Fibroblast of the conjunctiva (primary cell): ENCODE measurements at places on chromosomes 2 and 18.

DNA sequence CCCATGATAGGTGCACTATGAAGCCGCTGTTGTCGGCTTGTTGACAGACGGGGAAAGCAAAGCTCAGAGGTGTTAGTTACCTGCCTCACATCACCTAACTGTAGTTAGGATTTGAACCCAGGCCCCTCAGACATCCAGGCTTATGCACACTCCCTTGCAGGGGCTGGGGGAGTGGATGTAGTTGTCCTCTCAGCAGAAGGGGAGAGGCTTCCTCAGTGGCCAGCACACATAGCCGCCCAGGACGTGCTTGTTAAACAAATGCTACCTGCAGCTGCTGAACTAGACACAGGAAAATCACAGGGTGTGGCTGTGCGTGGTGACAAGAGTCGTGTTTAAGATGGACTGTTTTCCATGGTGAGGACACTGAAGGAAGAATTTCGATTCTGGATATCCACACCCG is 39.2 kb downstream of the GREB1 start:
- no peak for DNase-seq

DNA sequence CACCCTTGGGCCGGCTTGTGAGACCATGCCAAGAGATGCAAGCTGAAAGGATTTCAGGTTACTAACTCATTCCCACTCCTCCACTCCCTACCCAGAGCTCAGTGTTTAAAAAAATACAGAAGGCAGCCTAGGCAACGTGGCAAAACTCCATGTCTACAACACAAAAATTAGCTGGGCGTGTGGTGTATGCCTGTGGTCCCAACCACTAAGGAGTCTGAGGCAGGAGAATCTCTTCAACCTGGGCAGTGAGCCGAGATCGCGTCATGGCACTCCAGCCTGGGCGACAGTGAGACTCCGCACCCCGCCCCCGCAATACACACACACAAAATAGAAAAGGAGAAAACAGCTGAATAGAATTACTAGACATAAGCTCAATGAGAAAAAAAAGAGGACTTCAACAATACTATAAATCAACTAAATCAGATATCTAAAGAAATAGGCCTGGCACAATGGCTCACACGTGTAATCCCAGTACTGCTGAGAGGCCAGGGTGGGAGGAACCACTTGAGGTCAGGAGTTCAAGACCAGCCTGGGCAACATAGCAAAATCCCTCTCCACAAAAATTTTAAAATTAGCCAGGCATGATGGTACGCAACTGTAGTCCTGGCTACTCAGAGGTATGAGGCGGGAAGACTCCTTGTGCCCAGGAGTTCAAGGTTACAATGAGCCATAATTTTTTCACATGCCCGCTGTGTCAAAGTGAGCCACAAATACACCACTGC is 10.1 kb downstream of the IWS1 start:
- peak; percentile 66 for DNase-seq

- peak; percentile 94 for DNase-seq
Observed at GRCh38 chr18:394987-395362, 105.5 kb downstream of the COLEC12 start.

GRCh38 chr2:41180387-41180786 is 728.5 kb upstream of the SLC8A1 start:
- no peak for DNase-seq

GRCh38 chr18:41751652-41752051 is 203.4 kb upstream of the PIK3C3 start:
- no peak for DNase-seq

DNA sequence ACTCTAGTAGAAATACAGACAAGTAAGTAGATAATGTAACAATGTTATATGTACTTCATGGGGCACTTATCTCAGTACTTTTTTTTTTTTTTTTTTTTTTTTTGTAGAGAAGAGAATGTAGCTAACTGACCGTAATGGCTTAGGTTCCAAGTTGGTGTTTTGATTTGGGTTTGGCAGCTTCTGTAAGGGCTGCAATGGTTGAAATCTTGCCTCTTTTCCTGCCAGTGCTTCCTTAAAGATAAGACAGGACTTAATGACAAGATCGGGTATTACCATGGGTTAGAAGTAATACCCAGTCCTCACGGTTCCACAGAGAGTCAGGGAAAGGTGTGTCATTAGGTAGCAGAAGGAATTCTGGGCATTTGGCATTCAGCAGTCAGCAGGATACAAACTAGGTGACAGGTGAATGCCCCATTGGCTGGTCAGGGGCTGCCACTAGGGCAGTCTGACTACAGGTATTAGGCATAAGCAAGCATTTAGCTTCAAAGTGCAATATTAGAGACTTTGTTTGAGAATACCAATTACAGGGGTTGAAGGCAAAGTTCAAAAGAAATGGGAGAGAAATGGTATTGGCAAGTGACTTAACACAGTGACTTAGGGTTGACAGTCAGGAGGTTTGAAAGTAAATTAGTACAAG is 189.4 kb upstream of the RND3 start:
- no peak for DNase-seq

- DNase-seq = no peak
Observed at GRCh38 chr2:213688133-213688532, 403.9 kb downstream of the SPAG16 start.

DNA sequence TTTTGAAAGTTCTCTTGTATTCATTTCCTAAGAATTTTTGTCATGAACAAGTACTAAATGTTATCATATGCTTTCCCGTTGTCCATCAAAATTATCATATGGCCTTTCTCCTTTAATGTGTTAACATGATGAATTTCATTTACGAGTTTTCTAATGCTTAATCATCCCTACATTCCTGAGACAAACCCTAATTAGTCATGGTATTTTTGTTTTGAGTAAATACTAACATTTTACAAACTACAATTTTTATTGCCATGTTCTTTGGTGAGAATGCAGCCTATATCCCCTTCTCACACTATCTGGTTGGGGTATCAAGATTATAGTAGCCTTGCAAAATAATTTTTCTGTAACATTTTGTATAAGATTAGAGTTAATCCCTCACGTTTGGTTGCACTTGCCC is 14.5 kb downstream of the SMAD2 start:
- no peak for DNase-seq

DNA sequence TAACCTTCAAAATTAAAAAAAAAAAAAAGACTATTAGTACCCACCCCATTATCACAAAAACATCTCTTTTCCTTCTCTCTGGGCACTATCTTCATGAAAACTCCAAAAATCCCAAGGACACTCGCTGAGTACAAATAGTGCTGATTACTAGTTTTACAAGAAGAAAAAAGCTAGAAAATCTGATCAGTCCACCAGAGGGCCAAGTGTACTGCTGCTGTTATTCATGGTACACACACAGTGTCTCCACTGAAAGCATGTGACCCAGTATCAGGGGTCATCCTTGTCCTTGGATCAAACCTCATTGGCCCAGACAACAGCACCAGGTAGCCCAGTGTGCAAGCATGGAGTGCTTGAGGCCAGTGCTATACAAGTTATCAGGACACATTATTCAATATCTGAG is 382.7 kb upstream of the KLHL29 start:
- DNase-seq = no peak

DNA sequence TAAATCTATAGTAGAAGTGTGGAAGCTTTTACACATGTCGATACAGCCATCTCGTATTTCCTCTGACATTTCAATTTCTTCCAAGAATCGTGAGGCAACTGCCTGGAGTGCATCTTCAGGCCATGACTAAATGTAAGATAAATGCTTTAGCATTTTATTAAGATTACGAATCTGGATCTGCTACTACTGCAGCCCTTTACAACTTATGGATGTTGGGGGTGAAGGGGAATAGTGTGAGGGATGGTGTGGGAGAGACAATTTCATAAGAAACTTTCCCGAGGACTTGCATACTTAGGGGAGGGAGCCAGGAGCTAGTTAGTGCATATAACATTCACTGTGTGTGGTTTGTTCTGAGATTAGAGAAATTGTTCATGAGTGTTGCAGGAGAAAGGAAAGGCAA is 204.8 kb downstream of the SLC39A10 start:
- no peak for DNase-seq

GRCh38 chr2:15226661-15227060 is 334.5 kb downstream of the NBAS start:
- no peak for DNase-seq

DNA sequence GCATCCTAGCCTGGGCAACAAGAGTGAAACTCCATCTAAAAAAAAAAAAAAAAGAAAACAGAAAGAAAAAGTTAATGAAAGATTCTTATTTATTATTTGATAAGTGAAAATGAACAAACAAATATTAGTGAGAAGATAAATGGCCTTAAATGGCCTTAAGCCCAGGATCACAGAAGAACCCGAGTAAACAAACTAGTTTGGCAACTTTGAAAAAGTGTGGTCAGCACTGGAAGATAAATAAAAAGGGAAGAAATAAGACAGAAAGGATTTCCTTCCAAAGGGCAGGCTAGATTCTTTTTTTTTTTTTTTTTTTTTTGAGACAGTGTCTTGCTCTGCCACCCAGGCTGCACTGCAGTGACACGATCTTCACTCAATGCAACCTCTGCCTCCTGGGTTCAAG is 692.4 kb downstream of the CPS1 start:
- no peak for DNase-seq

GRCh38 chr18:11664286-11664685 is 24.8 kb upstream of the GNAL start:
- DNase-seq = no peak

GRCh38 chr18:58671632-58672564 is 633 bp downstream of the MALT1 start:
- DNase-seq = no peak

- DNase-seq = no peak
Observed at GRCh38 chr2:123530004-123530403, 495.1 kb upstream of the CNTNAP5 start.

GRCh38 chr2:164061129-164061746 is 325.4 kb upstream of the FIGN start:
- DNase-seq = peak; percentile 13

DNA sequence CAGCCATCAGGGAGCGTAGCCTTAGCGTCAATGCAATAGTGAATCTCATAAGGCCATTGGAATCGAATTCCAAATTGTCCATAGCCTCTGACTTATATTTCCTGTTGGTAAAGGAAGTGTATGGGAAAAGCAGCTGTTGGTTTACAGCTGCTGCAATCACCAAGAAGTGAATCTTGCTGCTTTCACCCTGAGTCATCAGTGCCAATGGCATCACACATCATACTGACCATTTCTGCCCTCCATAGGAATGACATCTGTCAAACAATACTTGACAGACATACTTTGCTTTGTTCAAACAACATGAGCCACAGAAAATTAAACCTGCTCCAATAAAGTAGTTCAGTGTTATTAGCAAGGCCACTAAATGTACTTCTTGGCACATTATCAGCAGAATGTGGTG is 111.2 kb upstream of the KLHL29 start:
- no peak for DNase-seq

- no peak for DNase-seq
Observed at GRCh38 chr2:193583638-193584400, 1389.1 kb upstream of the TMEFF2 start.

- no peak for DNase-seq
Observed at GRCh38 chr2:15389326-15389700, 171.8 kb downstream of the NBAS start.

DNA sequence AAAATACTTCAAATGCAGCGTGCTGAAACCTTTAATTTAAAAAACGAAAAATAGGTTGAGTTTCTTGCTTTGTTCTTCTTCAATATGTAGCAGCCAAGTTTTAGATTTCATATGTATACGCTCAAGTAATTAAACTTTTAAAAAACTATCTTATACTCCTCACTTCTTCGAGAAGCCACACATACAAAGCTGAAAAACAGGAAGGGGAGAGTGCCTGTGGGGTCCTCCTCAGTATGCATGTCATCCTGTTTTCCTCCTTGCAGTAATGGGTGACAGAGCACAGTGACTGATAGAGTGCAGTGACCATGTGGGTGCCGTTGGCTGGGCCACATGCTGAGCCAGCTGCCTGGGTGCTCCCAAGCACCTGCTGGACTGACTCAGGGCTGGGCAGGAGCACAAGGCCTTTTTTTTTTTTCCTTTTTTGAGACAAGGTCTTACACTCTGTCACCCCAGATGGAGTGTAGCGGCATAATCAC is 33.3 kb downstream of the UXS1 start:
- DNase-seq = no peak

DNA sequence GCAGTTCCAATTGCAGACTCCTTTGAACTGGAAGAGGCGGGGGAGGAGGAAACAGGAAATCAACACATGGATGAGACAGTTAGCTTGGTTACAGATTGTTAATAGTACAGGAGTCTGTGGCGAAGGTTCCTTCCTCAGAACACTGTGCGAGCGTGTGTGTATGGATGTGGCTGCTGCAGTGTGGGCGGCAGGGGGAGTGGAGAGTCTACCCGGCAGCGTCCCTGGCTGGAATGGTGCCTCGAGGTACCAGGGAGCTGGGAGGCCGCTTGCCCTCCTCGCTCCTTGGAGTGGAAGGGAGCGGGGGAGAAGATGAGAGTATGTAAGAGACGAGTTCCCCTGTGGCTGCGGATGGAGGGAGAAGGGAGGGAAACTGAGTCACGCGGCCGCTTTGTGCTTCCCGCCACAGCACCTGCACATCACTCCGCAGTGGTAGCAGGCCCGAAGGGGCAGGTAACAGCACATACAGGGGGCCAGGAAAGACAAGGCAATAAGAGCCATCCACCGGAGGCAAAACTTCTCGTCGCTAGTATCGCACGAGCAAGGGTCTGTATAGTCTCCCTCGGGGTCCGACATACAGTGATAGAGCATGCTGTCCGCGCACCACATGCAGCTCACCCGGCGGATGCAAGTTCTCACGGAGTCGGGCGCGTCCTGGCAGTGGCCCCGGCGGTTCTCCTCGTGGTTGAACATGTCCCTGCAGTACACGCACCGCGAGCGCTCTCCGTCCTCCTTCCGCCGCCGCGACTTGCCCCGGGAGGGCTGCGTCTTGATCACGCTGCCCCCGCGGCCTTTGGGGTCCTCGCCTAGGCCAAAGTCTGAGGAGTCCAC is 85.7 kb downstream of the ACTR2 start:
- DNase-seq = no peak

GRCh38 chr2:216410550-216410949 is 1.7 kb upstream of the SMARCAL1 start:
- no peak for DNase-seq

DNA sequence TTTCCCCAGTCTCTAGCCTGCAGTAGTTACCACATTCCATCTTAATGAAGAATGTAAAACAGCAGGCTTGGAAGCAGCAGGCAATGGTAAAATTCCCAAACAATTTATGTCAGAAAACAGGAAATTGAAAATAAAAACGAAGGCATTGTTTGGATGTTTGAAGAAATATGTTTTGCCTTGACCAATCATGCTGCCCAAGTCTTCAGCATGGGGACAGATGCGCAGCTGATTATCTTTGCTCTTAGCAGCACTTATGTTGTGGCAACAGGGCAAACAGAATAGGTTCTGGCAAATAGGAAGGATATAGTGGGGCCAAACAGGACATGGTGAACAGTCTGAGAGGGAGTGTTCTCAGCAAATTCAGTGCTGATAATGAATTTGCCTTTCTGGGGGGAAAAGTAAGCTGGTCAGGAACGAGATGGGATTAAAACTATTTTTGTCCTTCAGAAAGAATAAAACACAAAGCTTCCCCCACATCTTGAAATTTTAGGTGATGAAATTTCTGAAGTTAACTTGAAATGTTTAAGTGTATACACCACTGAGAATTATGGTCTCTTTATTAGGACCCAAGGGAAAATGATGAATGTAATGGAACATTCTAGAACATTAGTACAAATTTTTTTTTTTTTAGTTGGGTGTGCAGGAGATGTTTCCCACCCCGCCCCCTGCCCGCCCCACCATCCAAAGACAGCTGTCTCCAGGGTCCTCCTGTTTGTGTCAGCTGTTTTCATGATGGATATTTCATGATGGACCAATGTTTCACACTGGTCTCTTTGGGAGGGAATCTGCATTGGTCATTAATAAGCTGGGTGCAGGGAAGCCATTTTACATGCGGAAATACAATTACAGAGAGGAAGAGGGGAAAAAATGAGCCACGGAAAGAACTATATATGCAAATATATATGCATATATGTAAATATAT is 239.5 kb upstream of the REV1 start:
- no peak for DNase-seq

GRCh38 chr2:10875126-10875525 is 36.6 kb upstream of the KCNF1 start:
- DNase-seq = no peak
